ENCODE measurements at places on chromosomes 6 and 20.

GRCh38 chr6:105363100-105363754 lies 39.7 kb downstream of the PREP start:
- no peak for DNase-seq

- no peak for DNase-seq
Observed at GRCh38 chr6:95227351-95227750, 350.0 kb upstream of the MANEA start.

DNA sequence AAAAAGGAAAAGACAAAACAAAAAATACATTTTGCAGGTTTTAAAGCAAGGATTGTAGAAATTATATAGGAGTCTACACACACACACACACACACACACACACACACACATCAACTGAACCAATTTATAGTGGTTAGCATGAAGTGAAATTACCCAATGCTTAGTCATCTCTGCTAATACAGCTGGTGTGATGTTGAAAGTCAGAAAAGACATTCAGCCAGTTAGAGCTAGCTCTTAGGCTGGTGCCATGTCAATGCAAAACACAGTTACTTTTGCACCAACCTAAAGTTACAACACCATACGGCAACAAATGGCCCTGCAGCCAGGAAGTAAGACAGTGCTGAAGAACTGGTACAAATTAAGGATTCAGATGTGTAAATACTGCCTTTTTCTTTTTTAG lies 15.2 kb downstream of the FAM210B start:
- DNase-seq, result no peak

DNA sequence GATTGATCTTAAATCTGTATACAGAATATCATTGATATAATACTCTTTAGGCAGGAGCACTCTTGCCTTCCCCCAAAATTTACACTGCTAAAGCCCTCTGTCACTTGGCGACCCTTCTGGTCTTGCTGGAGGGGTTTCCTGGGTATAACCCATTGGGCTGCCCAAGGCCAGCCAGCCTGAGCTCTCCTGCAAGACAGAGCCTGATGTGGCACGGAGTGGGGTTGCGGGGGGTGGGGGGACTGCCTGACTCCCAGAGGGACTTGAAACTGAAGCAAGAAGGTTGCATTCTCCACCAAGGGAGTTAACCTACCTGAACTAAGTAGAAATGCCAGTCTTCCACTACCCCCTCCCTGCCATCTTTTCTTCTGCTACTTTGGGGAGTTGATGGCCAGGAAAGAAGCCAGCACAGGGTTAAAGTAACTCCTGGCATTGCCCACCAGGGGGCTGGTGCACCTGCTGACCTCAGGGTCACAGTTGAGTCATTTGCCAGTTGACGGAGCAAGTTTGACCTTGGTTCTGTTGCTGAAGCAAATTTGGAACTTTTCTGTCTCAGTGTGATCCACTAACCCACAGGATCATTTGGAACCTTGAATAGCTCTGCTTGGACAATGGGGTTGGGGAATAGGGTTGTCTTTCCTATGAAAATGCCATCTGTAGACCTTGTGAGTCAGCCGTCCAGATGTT lies 79.4 kb downstream of the ASXL1 start:
- DNase-seq, result no peak

DNA sequence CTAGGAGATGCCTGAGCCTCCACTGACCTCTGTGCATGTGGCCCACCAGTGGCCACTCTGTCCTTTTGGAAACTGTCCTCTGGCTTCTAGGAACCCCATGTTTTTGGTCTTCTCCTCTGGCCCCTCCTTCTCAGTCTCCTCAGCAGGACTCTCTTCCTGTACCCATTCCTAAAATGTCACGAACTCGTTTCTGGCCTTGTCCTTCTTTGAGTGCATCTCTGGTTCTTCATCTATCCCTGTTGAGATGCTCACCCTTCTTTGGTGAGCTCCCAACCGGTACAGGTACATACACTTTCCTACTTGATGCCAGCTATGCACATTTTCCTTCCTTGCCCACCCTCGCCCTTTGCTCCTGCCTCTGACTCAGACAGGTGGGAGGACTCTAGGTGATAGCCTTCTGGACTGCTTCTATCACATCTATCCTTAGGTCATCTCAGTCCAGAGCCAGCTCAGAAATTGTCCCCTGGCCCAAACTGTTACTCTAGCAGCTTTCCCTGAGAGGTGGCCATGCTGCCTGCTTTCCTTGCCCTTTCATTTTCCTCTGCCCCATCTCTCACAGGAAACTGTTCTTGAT lies 14.8 kb upstream of the NNAT start:
- DNase-seq, result no peak

GRCh38 chr20:20680991-20681508 lies 31.4 kb downstream of the RALGAPA2 start:
- DNase-seq, result no peak

GRCh38 chr20:63706852-63707557 lies 771 bp downstream of the ARFRP1 start:
- DNase-seq, result no peak

GRCh38 chr6:11848346-11848651 lies 69.7 kb upstream of the ADTRP start:
- no peak for DNase-seq

GRCh38 chr20:46246559-46246958 lies 61.7 kb downstream of the CDH22 start:
- no peak for DNase-seq

GRCh38 chr6:169194737-169195136 lies 58.9 kb downstream of the THBS2 start:
- no peak for DNase-seq

- no peak for DNase-seq
Observed at GRCh38 chr20:8424010-8424409, 291.9 kb downstream of the PLCB1 start.

DNA sequence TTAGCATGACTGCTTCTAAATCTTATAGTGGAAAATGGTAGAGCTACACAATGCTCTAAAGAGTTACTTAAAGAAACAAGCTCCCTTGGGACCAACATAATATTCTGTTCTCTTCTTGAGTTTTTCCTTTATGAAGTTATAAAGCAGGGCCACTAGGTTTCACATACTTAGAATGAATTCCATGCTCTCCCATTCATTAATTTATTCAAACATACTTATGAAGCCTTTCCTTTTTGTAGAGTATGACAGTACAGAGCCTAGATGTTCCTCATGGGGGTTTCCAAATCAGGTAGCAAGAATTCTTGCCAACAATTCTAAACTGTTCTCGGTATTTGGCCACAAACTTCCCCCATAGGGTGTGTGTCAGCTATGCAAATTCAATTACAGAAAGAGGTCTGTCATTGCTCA lies 20.6 kb upstream of the FABP7 start:
- DNase-seq, result no peak

GRCh38 chr6:97049253-97050011 lies 124.9 kb downstream of the KLHL32 start:
- DNase-seq, result no peak

- DNase-seq, result no peak
Observed at GRCh38 chr6:131638013-131638412, 911 bp downstream of the ENPP3 start.

GRCh38 chr6:163309491-163310026 lies 105.0 kb upstream of the QKI start:
- DNase-seq, result no peak

GRCh38 chr6:141475259-141475658 lies 657.5 kb upstream of the GJE1 start:
- DNase-seq, result no peak

DNA sequence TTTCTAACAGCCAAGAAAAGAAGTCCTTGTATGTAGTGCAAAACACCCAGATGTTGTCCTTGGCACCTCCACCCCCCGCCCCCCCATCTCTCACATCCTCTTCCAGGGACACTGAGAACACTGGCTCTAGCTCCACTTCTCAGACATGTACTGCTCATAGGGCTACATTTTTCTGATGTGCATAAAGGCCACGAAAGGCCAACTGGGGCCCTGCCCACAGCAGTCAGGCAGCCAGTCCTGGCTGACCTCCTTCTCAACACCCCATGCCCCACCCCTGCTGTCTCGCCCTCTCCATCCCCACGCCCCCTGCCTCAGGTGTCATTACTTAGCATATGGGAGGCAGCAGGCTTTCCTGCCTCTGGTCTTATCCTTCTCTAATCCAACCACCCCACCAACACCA lies 11.3 kb downstream of the GABRR1 start:
- DNase-seq, result no peak

DNA sequence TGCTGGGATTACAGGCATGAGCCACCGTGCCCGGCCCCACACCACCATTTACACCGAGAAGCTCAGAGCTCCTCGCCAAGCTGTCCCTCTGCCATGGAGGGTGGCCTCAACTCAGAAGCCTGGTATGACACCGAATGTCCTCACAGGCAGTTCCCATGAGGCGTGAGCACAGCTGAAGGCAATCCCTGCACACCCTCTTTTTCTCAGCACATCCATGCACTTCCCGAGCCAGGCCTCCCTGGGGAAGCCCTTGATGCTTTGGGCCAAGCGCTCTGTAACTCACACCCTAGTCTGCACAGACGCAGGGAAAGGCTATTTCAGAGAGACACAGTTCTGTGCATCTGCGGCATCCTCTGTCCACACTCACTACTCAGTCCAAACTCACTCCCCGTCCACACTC lies 18.4 kb downstream of the THBS2 start:
- no peak for DNase-seq

- DNase-seq, result peak; percentile 27
Observed at GRCh38 chr20:10553326-10553984, 118.3 kb downstream of the SLX4IP start.

DNA sequence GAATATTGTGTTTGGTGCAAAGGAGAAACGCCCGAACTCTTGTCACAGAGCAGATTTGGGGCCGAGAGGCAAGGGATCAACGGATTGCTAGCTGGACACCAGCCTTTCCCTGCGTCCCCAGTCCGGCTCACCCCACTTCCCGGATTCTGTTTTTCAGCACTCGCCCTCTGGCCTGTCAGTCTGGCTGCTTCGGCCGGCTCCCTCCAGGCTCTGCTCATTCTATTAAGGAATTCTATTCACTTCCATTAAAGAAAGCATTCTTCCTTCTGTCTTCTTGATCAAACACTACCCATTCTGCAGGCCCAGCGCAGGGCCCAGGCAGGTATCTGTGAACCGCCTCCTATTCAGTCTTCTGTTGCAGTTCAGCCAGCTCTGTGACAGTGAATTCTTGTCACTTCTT lies 91.7 kb downstream of the RNF182 start:
- no peak for DNase-seq

- DNase-seq, result no peak
Observed at GRCh38 chr20:7399575-7399974, 540.7 kb downstream of the HAO1 start.

- no peak for DNase-seq
Observed at GRCh38 chr20:63567136-63567385, 7.0 kb downstream of the HELZ2 start.

DNA sequence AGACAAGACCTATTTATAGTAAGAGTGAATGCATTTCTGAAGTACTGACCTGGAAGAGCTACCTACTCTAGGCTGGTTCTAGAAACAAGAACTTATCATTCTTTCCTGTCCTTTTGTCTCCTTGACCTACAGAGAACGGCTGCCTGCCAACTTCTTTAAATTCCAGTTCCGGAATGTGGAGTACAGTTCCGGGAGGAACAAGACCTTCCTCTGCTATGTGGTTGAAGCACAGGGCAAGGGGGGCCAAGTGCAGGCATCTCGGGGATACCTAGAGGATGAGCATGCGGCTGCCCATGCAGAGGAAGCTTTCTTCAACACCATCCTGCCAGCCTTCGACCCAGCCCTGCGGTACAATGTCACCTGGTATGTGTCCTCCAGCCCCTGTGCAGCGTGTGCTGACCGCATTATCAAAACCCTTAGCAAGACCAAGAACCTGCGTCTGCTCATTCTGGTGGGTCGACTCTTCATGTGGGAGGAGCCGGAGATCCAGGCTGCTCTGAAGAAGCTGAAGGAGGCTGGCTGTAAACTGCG lies 8.3 kb downstream of the APOBEC2 start:
- DNase-seq, result no peak

GRCh38 chr6:30883685-30884520 lies at the start of gene DDR1:
Gene DDR1, plus strand, starts transcription at chr6:30884519. Its CDS starts 4,211 bp downstream, at chr6:30888730.
- DNase-seq, result peak; percentile 67

DNA sequence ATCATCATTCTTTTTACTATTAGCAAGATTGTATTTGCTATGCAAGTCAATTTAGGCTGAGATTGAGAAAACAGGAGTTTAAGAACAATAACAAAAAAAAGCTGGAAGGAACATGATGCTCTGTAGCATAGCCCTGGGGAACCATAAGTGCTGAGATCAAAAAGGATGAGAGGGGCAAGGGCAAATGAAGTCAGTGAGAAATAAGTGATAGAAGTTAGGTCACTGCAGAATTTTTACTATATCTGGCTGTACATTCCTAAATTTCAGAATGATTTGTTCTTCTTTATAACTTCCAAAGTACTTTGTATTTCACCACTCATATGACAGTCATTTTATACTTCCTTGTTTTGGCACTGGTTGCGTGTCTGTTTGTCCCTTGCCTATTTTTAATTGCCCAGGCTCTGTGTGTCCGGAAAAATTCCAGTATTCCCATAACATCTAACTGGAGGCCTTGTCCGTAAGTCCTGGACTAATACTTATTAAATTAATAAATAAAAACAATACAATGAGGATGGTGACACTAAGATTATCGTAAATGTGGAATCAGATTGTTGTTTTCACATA lies 444.7 kb downstream of the TENT5A start:
- no peak for DNase-seq

- no peak for DNase-seq
Observed at GRCh38 chr6:13559251-13559650, 15.2 kb upstream of the SIRT5 start.

DNA sequence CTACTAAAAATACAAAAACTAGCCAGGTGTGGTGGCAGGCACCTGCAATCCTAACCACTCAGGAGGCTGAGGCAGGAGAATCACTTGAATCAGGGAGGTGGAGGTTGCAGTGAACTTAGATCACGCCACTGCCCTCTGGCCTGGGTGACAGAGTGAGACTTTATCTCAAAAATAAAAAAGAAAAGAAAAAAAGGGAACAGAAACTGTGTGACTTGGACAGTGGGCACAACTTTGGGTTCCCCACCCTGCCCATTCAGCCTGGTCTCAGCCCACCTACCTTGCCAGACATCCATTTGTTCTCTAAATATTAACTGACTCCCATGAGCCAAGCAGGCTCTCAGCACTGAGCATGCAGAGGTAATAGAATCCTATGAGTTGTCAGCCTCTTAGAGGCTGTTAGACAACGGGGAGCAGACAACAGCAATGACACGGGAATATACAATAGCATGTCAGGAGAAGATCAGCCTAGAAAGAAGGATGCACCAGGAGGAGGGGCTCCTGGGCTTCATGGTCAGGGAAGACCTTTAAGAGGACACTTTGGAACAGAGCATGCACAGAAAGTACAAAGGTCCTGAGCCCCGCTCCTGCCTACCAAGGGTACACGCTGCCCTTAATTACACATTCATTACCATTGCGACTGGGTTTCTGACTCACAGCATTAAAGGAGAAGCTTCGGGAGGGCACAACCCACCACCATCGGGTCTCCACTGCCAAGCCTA lies 20.0 kb downstream of the FAM209B start:
- DNase-seq, result no peak

GRCh38 chr6:159398633-159399032 lies 229.4 kb downstream of the FNDC1 start:
- DNase-seq, result no peak

- DNase-seq, result no peak
Observed at GRCh38 chr6:130425537-130425936, 59.7 kb downstream of the TMEM200A start.

All from substantia nigra (tissue), 51 donors.